ENCODE measurements at places on chromosomes 16 and 17.
A peak's percentile ranks its signal among the peaks of the same experiment; 100 is the strongest.

DNA sequence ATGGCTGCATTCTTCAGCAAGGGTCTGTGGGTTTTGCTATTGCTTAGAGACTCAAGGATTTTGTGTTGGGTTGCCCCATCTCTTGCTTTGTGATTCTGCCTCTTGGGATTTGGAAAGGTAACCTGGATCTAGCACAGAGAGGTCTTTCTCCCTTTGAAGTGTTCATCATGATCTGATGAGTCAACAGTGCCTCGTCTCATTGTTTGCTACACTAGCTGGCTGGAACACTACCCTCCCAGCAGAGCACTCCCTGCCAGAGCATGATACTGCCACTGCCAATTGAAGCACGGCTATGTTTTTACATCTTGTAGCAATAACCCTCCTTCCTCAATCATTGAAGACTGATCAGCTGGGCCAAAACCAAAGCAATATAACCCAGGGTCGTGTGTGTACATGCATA lies 361.0 kb downstream of the CDH13 start:
- DNase-seq, result no peak

- no peak for DNase-seq
Measured at GRCh38 chr17:8122422-8122923, 1.4 kb downstream of the HES7 start.

- no peak for DNase-seq
Measured at GRCh38 chr16:9125658-9126505, 34.4 kb downstream of the HAPSTR1 start.

DNA sequence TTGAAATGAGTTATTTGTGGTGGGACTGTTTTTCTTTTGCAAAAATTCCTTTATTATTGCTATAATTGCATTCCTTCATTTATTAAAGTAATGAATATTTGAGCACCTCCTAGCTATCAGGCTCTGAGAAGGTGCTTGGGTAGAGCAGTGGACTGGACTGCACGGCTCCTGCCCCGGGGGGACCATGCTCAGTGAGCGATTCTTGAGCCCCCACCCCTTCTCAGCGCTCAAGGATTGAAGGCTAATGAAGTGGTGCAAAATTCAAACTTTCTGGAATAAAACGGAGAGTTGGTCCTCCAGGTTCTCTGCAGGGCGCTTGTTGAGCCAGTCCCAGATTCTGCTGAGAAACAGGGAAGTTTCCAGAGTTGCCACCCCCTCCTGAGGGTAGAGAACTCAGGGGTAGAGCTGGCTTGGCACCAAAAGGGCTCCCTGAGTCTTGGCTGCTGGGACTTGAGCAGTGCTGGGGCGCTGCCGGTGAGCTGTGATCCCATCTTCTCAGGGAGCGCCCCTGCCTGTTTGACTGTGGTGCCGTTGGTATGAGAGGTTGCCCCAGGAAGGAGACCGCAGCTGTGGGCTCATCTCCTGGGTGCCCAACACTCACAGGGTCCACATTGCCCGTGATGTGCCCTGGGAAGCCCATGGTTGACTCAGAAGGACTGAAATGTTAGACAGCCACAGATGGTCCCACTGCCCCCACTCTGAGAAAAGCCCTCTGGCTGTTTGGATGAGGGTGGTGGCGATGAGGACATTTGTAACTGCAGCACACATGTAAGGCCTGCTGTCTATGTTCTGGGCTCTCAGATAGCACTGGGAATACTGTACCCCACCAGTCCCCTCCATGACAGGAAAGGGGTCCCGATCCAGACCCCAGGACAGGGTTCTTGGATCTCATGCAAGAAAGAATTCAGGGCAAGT lies 20.0 kb downstream of the KSR1 start:
- no peak for DNase-seq

GRCh38 chr17:19709841-19710240 lies 6.5 kb downstream of the SLC47A2 start:
- no peak for DNase-seq

DNA sequence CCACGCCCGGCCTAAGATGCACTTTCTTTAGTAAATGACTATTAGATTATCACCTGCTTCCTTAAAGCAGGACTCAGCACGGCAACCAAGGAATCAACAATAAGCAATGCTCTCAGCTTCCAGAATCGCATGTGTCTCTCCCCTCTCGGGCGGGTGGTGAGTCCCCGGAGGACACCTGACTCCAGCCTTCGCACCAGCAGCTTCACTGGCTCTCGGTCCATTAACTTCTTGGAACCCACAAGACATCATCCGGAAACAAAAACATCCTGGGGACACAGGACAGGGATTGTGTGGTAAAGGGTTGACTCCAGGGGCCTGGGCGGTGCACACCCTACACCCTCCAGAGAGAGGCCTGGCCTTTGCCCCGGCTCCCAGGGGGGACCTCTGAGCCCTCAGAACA lies 22.7 kb downstream of the UTS2R start:
- DNase-seq, result no peak

GRCh38 chr16:67653789-67654402 lies 6.2 kb downstream of the ACD start:
- DNase-seq, result no peak

- DNase-seq, result peak; percentile 62
Measured at GRCh38 chr16:57042157-57043111, 49.9 kb upstream of the CPNE2 start.

DNA sequence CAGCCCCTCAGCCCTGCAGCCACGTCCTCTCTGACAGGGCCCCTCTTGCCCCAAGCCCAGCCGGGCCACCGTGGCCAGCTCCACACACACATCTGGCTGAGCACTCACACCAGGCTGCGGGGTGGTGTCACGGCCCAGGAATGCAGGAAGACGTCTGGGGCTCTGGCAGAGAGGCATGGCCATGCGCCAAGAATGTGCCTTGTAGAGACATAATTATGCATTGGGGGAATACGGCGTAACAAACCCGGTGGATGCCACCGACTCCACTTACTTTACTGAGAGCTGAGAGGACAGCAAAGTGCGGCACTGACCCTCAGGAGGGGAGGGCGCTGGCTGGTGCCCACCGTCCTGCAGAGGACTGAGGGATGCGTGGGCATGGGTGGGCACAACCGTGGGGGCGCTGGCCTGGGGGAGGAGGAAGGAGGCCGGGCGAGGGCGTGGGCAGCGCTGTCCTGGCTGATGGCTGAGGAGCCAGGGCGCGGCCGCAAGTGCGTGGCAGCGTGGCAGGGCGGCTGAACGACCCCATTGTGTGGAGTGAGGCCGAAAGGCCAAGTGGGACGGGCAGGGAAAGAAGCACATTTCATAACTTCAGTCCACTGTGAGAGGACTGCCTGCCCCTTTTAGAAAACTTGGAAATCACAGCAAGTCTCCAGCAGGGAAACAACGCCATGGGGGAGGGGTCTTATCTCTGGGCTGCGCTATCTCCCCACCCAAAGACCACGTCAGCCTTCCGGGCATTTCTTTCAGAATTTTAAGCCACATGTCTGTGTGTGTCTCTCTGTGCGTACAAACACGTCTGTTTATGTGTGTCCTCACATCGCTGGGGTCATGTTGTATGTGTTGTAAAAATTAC lies 30.6 kb downstream of the METRNL start:
- DNase-seq, result no peak

DNA sequence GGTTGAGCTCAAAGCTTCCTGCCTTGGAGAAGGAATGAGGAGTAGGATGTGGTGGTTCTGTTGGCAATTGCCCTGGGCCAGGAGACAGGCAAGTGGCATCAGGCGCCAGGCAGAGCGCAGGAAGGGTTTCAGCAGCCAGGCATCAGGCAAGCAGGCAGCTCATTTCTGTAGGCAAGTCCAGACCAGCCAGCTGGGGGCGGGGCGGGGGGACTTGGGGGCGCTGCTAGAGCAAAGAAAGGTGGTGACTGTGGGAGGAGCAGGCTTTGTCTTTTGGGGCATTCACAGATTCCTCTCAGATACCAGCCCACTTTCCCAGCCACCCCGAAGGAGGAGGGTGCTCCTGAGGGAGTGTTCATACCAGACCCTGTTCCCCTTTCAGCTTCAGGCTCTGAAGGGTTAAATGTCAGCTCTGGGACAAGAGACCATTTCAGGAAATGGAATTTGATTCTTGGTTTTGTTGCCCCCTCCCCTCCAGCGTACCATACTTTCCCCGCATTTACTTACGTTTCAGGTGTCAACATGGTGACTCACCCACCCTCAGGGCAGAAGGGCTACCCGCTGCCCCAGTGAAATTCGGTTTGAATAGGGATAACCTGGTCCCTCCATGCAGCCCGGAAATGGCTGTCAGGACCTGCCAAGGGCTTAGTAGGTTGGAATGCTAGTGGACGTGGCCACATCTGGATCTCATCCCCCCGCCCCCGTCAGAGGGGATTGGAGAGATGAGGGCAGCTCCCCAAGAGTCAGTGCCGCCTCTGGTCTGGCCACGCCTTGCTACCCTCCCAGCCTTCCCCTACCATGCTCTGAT lies 13.2 kb downstream of the NGFR start:
- no peak for DNase-seq

DNA sequence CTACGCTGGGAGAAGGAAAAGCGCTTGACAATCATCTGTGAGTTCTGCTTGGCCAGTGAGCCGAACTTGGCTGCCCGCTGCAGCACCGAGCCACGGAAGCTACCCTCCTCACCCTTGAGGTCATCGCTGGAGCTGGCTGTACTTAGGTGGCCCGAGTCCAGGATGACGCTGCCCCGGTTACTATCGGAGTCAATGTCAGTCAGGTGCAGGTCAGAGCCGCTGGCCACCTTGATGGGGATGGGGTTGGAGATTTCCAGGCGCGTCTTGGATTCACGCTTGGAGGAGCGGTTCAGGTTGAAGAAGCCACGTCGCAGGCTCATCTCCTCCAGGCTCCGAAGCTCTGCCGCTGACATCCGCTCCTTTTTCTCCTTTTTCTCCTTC lies 13.7 kb downstream of the MYO18A start:
- DNase-seq, result no peak

GRCh38 chr16:1491327-1491726 lies 1.8 kb upstream of the TELO2 start:
- no peak for DNase-seq

DNA sequence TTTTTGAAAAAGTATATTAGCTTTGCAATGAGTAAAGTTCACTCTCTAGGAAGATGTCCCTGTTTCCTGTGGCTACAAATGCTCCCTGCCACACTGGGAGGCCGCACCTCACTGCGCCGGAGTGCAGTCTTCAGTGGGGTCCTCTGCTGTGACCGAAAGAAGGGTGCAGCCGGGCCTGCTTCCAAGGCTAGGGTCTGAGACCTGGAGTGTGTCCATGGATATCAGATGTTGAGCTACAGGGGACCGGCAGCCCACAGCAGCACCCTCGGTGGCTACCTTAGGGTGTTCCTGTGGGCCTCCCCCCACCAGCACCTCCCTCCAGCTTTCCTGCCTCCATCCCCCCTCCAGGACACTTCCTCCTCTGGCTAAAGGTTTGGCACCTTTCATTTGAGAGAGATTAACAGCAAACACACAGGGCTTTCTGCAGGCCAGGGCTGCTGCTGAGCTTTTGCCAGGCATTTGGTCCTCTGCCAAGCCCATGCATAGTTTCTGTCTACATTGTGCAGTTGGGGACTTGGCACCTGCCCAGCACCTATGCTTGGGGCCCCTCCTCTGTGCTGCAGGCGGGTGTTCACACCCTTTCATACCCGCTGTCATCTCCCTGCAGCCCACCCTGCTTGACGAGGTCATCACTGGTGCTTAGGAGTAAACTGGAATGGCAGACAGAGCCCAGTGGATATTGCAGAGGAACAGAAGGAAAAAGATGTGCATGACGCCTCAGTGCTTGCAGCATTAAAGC lies 33.8 kb upstream of the CRISPLD2 start:
- DNase-seq, result no peak

Data from stimulated activated CD8-positive, alpha-beta memory T cell treated with anti-CD3 and anti-CD28 coated beads, Interleukin-4, amount 100 ng/mL, for 1 hour (primary cell).